ENCODE measurements at places on chromosomes 3 and 15. TPM values are rescaled to one million over a fixed set of nuclear protein-coding genes. Genes with fewer than 3 reads are reported as not detected.
A peak's percentile ranks its signal among the peaks of the same experiment; 100 is the strongest.

DNA sequence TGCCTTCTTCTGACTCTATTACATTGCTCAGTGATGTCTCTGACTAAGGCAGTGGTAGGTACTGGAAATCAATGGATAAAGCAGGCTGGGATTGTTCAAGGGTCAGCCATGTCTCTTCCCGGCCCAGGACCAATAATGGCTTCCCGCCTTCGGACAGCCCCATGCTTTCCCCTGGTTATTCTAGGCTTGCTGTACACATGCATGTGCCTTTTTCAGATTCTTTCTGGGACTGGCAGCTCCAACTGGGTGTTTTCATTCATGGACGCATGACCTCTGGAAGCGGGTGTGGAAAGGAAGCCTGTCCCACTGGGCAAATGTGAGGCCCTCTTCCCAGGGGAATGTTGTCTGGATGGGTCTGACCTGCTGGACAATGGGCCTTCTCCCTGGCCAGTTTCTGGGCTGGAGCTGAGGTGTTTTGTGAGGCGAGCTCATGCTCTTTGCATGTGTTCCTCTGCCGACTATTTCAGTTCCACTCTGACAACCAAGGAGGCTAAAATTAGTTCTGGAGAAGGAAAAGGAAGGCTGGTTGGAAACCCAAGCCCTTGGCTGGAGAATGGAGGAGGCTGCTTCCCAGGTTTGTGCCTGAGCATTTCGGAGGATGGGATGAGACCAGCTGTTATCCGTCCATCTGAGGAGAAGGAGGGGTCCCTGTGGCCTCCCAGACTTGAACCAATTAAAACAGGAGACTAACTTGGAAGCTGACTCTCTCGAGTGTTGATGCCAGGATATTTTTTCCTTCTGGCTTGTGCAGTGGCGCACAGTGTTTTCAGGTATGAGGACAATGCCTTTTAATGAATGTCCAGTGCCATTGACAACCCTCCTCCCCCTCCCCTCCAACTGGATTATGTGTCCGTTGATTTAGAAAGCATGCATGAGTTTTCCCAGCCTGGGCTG lies 6.9 kb downstream of the ACVR2B start:
- DNase-seq: no peak

- DNase-seq: peak; percentile 43
Observed at GRCh38 chr15:74011610-74012009, 17.1 kb downstream of the PML start.

GRCh38 chr3:157624801-157625200 lies 121.6 kb upstream of the VEPH1 start:
- peak; percentile 55 for DNase-seq

- peak; percentile 81 for DNase-seq
Observed at GRCh38 chr3:71056327-71056726, 527.2 kb downstream of the FOXP1 start.

DNA sequence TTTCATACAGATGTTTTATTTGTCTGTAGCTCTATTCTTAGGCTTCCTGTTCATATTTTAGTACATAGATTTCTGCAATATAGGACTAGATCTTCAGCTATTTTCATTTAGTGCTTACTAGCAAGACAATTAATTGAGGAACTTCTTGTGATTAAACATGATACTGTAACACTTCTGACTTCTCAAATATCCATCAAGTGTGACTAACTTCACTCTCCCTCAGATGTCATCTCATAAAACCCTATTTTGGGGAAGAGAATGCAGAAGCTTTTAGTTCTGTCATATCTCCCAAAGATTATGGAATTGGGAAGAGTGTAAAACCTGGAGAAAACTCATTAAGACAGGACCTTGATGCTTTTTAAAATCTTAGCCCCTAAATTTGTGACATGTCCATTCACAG lies 28.6 kb upstream of the GOLIM4 start:
- no peak for DNase-seq

- DNase-seq: peak; percentile 43
Observed at GRCh38 chr3:23035927-23036640, 167.0 kb upstream of the UBE2E2 start.

DNA sequence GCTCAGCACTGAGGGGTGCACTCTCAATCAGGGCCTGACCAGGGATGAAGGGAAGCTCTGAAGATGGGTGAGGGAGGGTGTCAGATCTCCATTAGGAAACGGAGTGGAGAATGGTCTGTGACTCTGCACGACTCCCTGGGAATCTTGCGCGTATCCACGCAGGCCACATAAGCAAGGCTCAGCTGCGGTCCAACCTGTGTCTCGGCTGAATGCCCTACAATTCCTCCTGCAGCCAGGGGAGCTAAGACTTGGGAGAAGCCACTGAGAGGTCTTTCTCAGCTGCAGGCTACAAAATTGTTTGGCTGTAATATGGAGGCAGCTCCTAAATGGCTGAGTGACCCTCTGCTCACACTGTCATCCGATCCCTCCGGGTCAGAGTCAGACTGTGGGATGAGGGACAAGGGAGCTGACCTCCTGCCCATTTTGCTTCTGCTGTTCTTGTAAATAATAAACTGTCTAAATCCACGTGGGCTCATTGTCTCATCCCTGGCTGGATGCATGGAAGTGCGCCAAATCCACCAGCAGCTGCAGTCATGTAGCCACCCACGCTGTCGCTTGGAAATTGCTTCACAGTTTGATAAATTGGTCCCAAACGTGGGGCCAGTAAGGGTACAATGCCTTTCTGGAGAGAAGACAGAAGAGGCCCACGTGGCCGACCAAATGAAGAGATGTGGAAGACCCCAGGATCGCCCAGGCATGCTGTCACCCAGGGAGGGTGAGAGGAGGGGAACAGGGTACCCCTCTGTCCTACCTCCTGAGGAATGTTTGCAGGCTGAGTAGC lies 30.5 kb downstream of the ALS2CL start:
- DNase-seq: no peak

DNA sequence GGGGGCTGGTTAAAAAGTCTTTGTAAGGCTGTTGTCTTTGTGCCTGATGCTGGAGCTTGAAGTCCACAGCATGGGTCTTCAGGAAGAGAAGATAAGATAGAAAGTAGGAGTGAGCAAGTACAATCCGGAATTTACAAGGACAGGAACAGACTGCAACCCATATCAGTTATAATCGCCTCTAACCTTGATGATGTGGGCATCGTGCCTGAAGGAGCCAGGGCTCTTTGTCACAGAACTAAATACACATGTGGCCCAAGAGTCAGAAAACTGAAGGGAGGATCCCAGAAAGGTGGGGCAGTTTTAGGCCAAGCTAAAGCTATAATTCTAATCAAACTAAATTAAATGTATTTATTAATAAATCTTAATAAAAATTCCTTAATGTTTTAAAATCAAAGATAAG lies 132.2 kb downstream of the TMCO5A start:
- no peak for DNase-seq

DNAH12 gene
- not detected for total RNA-seq
